ENCODE measurements at places on chromosomes 12 and 14.

DNA sequence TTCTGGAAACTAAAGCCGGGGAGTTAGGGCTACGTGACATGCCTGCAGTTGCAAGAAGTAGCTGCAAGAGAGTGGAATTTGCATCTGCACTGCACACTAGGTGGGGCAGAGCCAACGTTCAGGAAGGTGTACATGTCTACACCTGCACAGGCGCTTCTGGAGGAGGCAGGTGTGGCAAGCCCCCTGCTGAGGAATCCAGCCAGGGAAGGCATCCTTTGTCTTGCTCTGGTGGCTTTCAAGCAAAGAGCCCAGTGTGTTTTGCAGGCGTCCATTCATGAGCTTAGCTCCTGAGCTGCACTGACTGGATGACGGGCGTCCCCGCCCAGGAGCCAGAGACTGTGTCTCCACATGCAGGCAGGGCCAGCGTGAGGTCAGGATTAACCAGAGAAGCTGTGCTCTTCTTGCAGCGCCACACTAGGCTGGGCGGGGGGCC, 116.3 kb downstream of the ZFP36L1 start:
- DNase-seq: no peak

DNA sequence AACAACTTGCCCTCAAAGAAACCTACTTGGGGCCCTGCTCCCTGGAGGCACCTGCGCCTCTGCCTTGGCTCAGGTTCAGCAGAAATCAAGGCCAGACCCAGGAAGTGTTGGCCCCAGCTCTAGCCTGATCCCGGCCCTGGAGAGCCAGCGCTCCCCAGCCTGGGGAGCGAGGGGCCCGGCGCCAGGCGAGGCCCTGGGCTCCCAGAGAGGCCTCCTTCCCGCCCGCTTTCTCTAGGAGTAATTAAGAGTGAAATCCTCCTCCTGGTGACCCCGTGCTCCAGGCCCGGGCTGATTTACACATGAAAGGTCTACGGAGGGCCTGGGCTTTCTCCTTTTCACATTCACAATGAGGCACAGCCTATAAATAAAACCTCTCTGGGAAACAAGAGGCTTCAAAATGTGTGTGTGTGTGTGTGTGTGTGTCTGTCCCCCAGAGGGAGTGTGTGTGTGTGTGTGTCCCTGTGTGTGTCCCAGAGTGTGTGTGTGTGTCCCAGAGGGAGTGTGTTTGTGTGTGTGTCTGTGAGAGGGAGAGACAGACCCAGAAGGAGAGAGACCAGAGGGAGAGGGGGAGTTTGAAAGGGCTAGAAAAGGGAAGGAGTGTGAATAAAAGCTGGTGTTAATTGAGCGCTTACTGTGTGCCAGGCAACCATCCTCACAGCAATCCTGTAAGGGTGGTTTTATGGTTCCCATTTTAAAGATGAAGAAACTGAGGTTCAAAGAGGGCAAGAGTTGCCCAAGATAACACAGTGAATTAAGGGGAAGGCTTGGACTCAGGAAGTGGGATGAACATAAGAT, 23.8 kb upstream of the COX6A1 start:
- DNase-seq: no peak

- no peak for DNase-seq
Measured at GRCh38 chr14:62546862-62547474, 498.3 kb downstream of the KCNH5 start.

- no peak for DNase-seq
Measured at GRCh38 chr14:77040741-77041653, 12.5 kb upstream of the IRF2BPL start.

DNA sequence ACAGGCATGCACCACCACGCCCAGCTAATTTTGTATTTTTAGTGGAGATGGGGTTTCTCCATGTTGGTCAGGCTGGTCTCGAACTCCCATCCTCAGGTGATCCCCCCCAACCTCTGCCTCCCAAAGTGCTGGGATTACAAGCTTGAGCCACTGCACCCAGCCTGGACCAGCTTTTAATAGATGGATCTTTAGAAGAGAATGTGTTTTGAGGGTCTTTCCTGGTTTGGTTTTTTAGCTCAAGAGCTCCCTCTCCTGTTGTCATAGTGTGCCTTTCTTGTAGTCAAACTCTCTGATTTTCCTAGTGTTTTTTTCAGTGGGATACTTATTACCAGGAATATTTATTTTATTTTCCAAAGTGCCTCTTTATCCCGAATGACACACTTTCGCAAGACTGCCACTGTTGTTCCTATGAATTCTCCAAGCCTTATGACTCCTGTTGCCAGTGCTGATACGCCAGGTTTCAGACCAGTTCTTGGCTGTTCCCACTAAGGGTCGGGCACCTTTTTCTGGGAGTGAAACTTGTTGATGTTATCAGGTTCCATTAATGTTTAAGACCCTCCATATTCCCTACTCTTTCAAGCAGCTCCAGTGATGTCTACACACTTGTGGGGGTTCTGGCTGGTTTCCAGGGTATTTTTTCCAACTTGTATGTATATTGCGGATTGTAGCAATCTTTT, 31.5 kb upstream of the LIMA1 start:
- peak; percentile 43 for DNase-seq

- no peak for DNase-seq
Measured at GRCh38 chr12:50398931-50399330, 1.8 kb upstream of the LARP4 start.

DNA sequence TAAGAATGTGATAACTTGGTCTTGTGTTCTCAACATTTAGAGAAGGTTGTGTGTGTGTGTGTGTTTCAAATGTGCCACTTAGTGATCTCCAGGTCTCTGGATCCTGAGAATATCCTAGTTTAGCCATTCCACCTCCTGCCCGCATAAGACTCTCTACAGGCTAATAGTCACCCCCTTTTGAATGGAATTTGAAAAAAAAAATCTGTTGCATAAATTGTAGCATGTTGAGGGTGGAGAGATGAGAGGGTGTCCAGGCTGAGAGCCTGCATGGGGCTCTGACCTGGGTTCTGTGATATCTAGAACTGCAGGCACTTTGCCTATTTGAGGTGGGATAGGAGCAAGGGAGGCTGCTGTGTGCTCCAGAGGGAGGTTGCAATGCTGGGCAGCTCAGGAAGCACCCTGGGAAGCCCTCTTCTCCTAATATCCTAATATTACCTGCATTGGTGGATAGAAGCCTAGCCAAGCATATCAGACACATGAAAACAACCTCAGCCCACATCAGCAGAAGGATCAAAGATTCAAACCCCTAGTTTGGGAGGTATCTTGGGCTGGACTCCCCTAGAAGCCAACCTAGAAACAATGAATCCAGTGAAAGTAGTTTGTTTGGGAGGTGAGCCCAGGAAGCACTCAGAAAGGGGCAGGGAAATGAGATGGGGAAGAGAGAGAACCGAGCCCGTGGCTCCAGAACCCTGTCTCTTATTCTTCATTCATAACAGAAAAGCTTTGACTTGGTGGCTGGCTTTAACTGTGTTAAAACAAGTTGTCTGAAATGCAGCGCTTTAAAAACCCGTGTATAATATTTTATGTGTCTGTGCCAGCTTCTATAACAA, 35.6 kb upstream of the RBM19 start:
- DNase-seq: no peak

GRCh38 chr14:68650404-68650994, 142.4 kb downstream of the ZFP36L1 start:
- no peak for DNase-seq

DNA sequence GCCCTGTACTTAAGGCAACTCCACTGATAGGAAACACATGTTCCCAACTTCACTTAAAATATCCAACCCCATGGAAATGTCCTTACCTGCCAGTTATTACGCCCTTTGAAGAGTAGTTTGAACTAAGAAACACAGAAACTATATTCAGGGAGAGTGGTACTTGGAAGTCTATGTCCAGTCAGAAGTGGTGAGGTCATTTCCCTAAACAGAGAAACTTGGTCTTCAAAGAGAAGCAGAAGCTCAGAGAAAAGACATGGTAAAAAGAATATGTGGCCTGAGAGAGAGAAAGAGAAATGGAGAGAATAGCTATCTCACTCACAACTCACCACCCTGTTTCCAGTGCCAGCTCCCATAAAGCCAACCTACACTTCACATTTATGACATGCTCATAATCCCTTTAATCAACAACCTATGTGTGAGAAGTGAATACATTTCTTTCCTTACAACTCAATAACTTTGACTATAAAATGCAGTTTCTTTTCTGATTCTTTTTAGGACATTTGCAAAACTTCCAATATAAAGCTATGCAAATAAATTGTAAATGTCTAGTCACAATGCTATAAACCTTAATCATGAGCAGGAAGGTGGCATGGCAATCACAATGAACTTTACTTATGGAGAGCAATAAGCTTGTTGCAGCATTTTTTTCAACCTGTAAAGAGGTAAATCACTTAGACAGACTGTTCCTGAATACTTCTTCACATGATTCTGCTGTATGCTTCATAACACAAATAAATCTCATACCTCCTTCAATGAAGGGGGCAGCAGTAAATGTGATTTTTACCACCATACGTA, 67.1 kb downstream of the CPNE8 start:
- no peak for DNase-seq

GRCh38 chr12:15184484-15184883, 36.7 kb downstream of the RERG start:
- no peak for DNase-seq

DNA sequence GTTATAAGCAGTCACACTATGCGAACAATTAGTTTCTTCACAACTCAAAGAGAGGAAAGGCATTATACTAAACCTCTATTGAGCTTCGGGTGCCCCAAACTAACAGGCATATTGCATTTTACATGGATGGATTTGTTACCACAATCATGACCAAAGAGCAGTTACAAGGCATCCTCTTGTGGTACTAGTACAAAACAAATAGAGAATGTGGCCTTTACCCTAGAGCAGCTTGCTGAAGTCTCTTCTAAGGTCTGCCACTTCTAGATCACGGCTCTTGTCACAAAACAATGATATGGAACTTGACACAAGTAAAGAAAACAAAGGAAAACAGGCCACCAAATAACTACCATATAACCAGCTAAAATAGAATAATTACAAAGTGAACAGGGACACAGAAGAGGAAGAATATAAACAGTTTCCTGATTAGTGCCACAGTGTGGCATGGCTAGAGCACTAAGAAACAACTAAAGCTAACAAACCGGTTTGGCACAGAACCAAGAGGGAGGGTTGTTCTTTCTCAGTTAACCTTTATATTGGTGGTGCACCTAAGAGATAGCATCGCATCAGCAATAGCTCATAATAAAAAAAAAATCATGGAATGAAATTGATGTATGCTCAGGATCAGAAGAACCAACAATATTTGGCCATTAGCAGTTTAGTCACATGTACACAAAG, 209.7 kb upstream of the ATP2B1 start:
- DNase-seq: no peak

DNA sequence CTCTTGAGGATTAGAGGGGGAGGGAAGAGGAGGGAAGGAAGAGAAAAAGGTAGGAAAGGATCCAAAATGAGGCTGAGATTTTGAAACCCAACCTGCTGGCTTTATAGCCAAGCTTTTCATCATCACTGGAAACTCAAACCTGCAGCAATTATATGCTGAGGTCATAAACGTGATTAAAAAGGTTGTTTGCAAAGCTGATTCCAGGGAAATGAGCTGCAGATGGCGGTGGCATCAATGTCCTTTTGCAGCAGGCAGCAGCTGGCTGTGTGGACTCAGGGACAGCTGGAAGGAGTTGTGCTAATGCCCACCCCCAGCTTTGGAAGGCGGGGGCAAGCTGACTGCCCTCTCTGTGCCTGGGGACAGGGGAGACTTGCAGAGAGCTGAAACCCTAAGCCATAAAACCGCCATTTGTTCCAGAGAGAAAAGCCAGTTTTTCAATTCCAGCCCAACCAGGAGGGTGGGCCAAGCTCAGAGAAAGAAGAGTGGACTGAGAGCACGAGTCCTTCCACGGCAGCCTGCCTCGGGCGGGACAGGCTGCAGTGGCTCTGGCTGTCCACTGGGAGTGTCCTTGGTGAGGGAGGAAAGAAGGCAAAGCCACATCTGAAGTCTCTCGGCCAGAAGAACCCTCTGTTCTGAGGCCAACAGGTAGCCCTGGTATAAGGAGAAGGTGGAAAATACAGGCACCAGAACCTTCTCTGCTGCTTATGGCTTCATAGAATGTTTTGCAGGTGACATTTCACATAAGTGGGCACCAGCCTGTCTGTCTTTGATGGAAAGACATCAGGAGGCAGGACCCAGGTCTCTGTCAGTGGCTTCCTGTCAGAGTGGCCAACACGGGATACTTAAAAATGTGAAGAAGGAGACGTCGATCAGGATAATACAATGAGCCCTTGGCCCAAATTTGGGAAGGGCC, 90.7 kb downstream of the SINHCAF start:
- no peak for DNase-seq

DNA sequence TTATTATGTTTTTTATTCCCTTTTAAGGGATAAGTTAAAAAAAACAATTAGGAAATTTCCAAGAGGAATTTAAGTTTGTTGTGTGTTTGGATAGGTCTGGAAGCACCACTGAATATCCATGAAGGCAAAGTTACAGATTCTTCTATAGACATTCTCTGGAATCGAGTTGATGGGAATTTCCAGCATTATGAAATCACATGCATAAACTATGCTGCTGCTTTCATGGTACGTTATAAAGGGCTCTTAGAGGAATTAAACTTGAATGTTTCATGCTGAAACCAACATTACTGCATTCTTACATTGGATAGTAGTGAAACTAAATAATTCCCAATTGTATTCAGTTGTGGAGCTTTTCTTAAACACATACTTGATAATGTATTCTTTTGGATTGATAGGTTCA, 21.5 kb upstream of the PTPRQ start:
- DNase-seq: no peak

DNA sequence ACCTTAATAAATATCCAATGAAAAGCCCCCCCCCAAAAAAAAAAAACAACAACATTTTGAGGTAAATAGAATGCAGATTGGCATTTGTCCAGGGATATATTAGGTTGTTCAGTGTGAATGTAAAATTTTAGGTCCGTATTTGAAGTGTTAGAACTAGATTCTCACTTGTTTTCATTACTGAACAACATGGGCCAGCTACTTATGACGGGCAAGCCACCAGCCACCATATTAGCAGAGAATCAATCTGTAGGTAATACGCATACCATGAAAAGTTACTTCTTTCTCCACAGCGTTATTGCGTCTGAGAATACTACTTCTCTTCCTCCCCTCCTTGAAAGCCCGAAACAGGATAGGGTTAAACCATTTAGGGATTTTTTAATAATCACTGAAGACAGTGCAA, 5.4 kb downstream of the FLRT2 start:
- DNase-seq: no peak

Measured in Kasumi-1 (cell line).